Activated T-cell treated with anti-CD3 and anti-CD28 coated beads, Interleukin-2, amount 50 U/mL, for 48 hours (primary cell): ENCODE measurements at places on chromosomes 12 and 14.

DNA sequence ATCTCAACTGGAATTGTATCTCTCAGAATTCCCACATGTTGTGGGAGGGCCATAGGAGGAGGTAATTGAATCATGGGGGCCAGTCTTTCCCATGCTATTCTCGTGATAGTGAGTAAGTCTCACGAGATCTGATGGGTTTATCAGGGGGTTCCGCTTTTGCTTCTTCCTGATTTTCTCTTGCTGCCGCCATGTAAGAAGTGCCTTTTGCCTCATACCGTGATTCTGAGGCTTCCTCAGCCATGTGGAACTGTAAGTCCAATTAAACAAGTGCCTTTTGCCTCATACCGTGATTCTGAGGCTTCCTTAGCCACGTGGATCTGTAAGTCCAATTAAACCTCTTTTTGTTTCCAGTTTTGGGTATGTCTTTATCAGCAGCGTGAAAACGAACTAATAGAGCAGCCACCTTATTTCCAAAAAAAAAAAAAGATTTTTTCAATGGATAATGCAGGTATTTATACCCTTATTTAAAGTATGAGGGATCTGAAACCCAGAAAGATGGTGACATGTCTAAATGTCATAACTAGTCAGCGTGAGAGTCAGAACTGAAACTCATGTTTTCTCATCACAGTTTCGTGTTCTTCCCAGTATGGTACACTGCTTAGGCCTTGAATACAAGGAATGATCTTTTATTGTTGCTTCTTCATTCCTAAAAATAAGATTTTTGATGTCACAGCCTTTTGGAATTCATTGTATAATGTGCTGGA lies 89.6 kb downstream of the ERC1 start:
- DNase-seq: no peak

DNA sequence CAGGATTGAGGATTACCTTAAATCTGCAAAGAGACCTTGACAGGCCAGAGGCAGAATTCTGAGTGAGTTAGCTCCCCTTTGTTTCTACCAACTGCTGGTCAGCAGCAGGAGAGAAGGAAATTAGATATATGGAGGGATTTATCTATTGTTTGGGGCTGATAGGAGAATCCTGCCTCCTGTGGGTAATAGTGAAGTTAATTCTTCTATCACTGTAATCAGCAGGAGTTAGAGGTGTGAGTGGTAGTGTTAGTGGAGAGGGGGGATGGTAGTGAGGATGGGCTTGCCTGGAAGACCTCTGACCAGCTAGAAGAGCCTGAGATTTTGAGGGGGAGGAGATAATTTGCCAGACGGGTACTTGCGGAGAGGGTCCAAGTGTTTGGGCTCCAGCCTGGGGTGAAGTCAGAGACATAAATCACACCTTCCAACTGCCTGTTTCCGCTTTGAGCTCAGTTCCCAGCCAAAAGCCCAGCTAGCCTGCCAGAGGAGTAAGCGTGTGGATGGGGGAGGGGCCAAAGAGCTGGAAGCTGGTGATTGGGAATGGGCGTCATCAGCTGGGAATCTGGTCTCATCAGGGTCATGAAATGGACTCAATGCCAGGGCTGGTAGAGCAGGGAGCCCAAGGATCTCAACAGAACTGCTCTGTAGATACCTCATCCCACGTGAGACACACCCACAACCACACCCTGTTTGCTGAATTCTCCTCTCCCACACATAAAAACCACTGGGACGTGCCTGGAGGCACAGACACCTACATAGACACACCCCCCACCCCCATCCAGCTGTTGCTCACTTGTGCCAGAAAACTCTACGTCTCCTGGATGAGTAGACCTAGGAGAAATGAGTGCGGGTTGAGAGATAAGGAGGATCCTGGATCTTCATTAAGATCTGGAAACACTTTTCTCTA lies 13.1 kb upstream of the ITGA5 start:
- peak; percentile 50 for DNase-seq

- DNase-seq: no peak
Measured at GRCh38 chr12:121050725-121051124, 11.7 kb upstream of the OASL start.

DNA sequence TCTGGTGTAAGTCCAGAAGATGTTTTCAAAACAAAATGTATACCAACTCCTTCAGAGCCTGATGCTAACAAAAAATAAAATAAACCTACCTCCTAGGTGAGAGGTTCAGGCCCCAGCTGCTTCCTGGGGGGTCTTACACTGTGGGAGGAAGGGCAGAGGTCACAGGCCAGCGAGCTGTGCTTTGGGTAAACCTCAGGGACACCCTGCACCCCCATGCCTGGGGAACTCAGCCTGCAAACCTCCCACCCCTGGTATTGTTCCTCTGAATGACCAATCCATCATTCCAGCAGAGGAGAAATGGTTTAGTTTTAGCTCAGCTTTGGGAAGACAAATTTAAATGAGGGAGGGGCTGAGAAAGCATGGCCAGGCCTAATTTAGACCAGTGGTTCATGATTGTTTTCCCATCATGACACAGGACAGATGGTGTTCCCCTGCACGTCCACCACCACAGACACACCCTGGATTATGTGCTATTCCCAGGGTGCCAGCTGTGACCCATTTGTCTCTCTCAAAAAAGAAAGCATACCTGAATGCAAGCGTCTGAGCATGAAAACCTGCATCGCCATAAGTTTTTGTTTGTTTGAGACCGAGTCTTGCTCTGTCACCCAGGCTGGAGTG lies 14.5 kb upstream of the TFCP2 start:
- DNase-seq: no peak

- DNase-seq: no peak
Measured at GRCh38 chr14:37900561-37900960, 305.1 kb downstream of the TTC6 start.

DNA sequence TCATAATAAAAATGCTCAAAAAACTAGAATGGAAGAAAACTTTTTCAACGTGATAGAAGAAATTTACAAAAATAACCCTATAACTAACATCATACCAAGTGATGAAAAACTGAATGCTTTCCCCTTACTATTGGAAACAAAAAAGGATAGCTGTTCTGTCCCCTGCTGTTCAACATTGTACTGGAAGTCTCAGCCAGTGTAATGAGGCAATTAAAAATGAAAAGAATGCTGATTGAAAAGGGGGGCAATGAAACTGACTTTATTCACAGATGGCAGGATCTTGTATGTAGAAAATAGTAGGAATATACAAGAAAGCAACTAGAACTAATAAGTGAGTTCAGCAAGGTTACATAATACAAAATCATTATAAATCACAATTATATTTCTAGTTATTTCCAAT lies 337.9 kb upstream of the KITLG start:
- no peak for DNase-seq

GRCh38 chr14:101600336-101600890 lies 39.1 kb downstream of the DIO3 start:
- peak; percentile 9 for DNase-seq

DNA sequence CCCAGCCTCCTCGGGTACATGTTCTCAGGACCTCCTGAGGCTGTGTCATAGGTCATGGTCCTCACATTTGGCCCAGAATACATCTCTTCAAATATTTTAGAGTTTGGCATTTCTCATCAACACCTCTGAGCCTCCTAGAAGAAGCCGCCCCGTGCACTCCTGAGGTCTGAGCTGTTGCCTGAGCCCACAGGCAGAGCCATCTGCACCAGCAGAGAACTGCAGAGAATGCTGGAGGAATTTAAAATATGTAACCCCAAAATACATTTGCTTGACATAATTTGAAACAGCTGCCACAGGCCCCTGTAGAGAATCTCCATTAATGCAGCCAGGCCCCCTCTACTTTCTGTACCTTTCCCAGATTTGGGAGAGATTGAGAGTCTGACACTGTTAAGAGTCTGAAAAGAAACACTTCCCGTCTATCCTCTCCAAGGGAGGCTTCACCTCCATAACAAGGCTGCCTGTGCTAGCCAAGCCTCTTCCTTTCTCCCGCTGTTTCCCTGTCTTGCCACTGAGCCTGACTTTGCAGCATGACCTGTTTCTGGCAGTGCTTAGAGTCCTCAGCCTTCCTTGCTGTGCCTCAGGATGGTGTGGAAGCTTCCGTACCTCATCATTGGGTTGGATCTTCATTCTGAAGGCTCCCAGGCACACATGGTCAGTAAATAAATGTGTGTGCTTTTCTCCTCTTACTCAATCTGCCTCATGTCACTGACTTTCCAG lies 95.4 kb upstream of the SFSWAP start:
- no peak for DNase-seq

DNA sequence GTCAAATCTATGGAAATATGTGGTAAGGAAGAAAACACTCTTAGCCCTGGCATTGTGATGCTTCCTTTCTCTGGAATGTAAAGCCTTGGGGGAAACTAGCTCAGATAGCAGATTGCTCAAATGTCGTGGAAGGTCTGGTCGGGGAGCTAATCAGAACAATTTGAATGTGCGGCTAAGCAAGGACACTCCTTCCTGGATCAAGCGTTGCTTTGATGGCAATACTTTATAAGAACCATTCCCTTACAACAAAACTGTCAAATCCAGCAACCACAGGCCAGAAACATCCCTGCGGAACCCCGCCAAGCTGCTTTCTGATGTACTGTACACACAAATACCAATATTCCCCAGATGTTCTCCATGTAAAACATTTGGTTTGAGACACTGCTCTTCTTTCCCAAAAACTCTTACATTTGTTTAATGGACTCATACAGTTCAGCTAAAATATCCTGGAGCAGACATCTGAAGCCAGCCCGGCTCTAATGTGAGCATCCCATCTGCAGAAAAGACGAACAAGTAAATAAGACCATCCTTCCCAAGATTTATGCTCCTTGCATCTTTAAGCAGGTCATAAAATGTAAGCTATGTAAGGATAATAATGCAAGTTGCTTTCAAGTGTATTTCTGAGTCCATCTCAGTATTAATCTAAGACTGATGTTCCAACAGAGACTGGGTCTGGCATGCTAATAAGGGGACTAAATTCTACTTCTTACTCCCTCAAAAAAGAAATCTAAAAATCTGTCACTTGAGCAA lies 20.2 kb downstream of the NUAK1 start:
- no peak for DNase-seq

DNA sequence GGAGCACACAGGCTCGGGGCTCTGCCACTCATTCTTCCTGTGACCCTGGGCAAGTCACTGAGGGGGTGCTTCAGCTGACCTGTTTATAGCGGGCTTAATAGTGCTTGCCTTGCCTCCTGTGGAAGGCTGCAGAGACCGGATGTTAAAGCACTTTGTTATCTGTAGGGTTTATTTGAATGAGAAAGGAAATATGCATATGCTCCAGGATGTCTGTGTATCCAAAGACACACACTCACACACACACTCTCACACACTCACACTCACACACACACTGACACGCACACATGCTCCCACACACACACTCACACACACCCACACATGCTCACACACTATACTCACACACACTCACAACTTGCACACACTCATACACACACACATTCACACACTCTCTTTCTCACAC lies 56.1 kb upstream of the DDX11 start:
- no peak for DNase-seq

GRCh38 chr12:42119085-42119633 lies 25.5 kb downstream of the GXYLT1 start:
- DNase-seq: no peak

- no peak for DNase-seq
Measured at GRCh38 chr12:90086281-90086680, 377.6 kb upstream of the ATP2B1 start.

DNA sequence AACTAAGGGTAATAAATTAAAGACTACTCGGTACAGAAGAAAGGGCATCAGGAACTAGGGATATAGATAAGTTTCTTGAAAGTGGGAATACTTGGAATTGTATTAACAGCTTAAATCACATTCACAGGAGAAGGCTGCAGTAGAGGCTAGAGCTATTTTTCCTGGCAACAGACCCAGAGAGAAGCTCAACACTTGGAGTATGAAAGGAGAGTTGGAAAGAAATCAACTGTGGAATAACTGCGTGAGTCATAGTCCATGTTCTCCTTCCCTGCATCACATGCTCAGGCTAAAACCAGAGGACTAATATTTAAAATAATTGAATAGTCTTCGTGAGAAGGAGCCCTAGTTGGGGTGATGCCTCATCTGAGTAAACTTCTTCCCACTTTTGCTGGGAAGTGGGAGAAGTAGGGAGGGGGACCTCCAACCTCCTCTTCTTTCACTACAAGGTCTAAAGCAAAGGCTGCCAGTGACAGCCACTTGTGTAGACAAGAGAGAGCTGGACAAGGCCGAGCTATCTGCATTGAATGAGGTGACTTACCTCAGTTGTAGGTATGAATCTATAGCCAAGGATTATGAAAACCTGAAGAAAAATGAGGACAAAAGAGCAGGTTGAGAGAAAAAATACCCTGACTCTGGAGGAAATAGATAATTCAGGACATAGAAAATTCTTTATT lies 32.7 kb downstream of the DYRK2 start:
- DNase-seq: no peak

- DNase-seq: no peak
Measured at GRCh38 chr12:74780182-74780849, 242.7 kb downstream of the ATXN7L3B start.

DNA sequence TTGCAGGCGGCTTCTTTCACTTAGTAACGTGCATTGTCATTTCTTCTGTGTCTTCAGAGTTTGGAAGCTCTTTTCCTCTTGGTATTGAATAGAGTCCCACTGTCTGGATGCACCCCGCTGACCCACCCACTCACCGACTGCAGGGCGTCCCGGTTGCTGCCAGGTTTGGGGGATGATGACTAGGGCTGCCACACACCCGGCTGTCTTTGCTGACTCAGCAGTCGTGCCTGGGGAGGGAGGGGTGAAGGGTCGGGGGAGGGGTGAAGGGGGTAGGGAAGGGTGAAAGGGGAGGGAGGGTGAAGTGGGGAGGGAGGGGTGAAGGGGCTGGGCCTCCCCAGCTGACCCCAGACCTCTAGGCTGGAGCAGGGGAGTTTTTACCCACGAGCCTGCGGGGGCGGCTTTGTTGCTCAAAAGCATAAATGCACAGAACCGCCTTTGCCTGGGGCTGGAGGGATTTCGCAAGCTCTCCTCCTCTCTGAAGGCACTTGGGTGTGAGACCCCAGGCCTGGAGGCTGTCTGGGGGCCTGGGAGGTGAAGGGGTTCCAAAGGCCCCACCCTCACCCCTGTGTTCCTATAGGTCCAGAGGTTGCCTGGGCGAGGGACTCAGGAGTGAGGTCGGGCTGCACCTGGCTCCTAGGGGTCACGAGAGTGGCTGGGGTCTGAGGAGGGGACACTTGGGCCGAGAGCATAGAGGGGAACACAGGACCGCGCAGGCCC lies 31.3 kb upstream of the ULK1 start:
- DNase-seq: no peak

GRCh38 chr12:68809190-68810026 lies 1.4 kb downstream of the MDM2 start:
- DNase-seq: no peak

DNA sequence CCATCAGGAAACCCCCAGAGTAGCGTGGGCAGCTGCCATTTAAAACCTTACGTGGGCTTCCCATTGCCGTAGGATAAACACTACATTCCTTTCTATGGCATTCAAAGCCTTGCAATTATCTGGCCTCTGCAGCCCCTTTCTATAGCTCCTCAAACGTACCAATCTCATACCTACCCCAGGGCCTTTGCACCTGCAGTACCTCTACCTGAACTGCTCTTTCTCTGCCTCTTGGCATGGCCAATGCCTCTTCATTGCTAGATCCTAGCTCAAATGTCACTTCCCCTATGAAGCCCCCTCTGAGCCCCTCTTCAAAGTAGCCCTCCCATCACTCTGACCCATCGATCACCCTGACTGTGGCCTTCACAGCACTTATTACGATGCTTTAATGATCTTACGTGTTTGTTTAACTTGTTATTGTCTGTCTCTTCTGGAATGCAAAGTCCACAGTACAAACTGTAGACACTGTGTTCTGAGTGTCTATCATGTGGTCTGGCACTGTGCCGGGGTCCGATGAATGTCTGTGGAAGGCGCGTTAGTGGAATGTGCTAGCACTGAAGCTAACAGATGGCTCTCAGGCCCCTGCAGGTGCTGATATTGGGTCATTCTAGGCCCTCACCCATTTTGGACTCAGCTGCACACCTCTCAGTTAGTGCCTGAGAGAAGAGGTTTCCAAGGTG lies 157.3 kb upstream of the NOS1 start:
- no peak for DNase-seq
